ENCODE measurements at places on chromosomes 4 and X.

DNA sequence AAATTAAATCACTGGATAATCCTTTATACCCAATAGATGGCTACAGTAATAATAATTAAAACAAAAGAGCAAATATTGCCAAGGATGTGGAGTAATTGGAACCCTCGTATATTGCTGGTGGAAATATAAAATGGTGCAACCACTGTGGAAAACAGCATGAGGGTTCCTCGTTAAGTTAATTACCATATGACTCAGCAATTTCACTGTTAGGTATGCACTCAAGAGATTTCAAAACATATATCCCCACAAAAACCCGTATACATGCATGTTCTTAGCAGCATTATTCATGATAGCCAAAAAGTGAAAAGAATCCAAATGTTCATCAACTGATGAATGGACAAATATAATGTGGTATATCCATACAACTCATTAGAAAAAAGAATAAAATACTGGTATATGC is 103.3 kb downstream of the TEX13C start:
- DNase-seq = no peak

DNA sequence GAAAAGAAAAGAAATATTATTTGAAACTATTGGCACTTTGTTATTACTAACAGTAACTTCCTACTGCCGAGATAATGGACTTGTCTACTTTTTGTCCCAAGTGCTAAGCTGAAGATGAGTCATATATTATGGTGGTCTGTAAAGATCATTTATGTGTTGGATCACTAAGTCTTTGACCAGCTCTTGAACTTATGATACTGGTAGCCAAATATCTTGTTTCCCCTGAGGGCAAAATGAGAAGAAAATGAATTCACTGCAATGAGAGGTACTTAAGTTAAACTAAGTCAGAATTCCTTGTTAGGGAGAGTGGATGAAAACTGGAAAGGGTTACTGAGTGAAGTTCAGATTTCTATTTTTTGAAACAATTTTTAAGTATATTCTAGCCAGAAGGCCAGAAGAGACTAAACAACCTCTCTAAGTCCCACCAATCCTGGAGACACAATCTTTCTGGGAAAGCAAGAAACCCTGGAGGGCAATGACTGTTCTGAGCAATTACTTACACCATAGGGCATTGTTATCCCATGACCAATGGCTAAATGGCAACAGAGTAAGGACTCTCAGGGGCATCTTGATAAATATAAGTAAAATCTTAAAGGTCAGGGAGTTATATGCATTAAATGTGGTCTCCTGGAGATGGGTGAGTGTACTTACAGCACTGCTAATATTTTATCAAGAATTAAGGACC is 287.7 kb downstream of the STIM2 start:
- no peak for DNase-seq

DNA sequence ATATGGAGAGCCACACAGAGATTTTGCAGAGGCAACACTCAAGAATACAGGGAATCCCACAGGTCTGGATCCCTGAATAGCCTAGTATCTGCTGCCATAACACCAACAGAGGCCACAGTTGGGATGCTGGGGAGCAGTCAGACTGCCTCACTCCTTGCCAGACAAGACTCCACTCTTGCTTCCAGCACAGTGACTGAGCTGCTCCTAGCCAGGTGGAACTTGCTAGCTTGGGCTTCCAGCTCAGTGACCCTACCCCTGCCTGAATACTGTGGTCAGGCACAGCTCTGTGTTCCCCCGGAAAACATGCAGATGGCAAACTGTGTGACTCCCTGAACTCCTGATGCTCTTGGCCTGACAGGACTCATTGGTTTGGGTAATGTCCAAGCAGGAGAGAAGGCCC is 251.8 kb downstream of the KCTD8 start:
- no peak for DNase-seq

DNA sequence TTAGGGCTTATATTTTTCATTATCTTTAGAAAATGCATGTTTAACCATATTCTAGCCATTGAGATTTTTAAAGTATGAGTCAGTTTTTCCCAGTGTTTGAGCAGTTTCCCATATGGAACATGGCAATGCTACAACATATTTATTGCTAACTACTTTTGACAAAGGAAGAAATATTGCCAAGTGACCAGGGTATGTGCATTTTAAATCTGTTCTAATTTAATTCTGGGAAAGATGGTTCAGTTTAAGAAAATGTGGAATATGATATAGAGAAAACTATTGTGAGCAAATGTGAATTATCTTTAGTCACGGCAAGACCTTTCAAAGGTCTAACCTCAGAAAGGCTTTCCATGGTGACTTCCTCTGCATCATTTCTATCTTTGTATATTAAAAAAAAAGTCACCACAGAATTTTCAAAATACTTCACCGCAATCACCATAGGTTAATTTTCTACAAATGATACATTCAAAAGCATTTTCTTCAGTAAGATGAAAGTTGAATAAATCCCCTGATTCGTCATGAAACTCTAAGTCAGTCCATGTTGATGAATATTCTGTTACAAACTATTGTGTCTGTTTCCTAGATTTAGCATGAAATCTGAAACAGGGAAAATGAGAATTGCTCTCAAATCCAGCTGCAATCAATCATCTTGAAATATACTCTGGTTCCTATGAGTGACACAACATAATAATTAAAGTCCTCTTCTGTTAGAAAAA is 2349.0 kb upstream of the TENM3 start:
- DNase-seq = no peak

DNA sequence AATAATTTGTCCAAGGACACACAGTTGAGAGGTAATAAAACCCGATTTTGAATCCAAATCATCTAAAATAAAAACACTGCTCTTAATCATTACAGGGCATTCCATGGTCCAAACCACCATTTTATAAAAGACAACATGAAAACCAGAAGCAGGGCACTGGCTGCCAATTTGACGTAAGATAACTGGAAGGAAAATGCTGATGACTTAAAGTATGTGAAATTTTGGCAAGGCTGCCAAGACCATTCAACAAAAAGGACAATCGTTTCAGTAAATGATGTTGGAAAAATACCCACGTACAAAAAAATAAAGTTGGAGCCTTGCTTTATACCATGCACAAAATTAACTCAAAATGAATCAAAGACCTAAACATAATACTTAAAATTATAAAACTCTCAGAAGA is 344.4 kb downstream of the RAPGEF2 start:
- DNase-seq = no peak

DNA sequence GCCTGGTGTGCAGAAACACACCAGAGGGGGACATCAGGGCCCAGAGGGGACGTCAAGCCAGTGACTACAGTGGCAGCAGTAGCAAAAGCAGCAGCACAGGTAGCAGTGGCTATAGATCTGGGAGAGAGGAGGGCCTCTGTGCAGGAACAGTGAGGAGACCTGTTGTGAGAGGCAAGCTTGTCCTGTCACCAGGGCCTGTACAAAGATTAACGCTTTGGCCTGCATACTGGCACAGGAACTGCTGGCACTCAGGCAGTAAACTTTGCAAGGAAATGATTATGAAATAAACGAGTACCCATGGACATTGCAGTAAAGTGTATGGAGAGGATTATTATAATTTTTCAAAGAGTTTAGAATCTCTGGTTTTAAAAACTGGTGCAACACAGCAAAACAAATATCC is 5.5 kb upstream of the PHF8 start:
- no peak for DNase-seq

GRCh38 chr4:113368056-113368455 is 318.6 kb downstream of the ANK2 start:
- DNase-seq = no peak

DNA sequence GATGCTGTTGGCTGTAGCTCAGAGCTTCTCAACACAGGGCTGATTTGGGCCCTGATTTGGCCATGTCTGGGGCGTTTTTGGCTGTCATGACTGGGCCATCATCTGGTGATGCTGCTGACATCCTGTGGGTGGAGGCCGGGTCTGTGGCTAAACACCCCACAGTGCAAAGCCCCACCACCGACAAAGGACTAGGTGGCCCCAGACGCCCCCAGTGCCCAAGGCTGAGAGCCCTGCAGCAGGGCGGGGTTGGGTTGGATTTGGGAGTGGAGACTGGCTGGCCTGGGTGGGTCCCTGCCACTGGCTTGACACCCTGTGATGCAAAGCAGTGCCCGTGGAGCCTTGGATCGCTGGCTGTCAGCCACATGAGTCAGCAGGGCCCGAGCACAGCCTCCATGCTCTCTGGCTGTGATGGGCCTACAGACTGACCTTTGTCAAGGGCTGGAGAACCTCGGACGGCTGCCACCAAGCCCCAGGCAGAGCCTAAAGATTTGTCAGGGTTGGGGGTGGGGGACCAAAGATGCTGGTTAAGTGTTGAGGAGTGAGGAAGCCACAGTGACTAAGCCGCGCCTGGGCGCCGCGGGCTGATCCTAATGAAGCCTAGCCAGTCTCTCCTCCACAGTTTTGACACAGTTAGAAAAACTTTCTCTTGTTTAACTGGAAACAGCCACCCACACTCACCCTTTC is 28.3 kb downstream of the CYTL1 start:
- no peak for DNase-seq

DNA sequence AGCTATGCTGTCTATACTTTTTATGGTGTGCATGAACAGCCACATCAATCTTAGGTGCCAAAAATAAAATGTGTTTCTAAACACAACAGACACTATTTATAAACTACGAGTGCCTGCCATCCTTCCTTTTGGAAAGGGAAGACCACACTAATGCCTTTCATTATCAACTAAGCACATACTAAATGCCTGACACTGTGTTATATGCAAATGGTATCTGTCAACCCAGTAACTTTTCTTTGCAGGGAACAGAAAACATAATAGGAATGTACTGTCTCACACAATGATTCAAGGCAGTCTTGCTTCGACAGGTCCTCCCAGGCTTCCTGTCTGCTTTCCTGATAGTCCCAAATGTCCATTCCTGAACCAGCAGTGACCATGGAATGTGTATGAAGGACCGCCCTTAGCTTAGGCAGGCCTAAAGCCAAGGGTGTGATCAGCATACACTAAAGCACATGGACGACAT is 43.8 kb downstream of the ADGRA3 start:
- no peak for DNase-seq

DNA sequence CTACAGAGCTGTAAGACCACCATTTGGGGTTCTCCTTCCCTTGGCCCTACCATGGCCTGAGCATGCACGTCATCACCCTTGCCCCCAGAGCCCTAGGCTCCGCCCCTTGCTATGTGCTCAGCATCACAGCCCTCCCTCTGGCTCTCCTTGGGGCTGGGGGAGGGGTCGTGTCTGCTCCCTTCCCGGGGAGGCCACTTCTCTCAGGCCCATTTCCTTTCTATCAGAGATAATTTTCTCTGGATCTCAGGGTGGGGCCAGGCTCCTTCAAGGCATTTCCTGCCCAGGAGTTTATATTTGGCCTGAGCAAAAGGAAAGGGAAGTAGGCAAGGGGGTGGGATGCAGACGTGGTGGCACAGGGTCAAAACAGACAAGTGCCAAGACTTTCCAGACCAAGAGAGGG is 55.9 kb downstream of the STARD8 start:
- DNase-seq = no peak

DNA sequence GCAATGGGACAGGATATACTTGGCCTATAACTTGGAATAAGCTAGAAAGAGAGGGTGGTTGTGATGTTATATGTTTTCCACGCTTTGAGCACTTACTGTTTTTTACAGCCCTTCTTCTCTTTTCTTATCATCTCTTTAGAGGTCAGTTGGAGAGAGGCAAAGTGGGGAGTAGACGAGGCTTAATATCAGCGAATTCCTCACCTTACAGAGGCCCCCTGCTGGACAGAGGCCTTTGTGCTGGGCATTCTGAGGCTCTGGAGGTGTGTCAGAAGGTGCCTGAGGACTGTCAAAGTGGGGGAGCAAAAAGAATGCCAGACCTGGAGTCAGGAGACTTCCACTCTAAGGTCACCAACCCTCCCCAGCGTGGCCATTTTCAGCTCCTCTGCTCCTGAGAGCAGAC is 42.5 kb downstream of the MAMLD1 start:
- no peak for DNase-seq

DNA sequence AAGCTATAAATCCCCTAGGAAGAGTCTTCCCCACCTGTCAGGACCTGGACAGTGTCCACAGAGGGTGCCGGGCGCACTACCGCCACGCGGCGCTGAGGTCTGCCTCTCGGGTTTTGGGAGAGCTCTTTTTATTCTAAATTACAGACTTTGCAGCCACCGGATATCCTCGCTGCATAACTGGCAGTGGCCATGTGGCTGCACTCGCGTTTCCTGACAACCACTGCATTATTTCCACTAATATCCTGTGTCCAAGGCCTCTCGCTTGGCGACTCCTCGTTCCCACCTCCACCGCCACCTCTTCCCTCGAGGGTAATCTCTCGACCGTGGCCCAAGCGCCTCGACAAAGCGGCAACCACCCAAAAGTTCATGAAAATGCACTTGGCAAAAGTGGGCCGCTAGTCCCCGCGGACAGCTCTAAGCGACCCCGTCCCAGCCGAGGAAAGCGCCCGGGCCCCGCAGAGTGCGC is 512 bp upstream of the TMEM131L start:
- DNase-seq = peak; percentile 42

DNA sequence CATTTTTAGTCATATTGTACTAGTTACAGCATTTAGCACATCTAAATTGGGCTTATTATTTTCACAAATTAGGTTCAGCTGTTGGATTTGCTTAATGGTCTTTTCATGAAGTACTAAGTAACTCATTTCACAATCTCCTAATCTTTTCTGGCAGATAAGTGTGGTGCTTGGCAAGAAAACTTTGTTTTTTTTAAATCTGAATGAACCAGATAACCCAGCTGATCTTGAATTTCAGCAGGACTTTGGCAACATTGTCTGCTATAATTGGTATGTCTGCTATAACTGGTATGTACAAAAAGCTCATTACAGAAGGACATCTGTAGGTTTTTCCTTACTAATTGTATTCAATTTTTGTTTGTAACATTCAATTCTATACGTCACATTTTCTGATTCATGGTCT is 22.7 kb downstream of the WDR19 start:
- no peak for DNase-seq

GRCh38 chr4:972651-973424 is 531 bp downstream of the DGKQ start:
- peak; percentile 66 for DNase-seq

DNA sequence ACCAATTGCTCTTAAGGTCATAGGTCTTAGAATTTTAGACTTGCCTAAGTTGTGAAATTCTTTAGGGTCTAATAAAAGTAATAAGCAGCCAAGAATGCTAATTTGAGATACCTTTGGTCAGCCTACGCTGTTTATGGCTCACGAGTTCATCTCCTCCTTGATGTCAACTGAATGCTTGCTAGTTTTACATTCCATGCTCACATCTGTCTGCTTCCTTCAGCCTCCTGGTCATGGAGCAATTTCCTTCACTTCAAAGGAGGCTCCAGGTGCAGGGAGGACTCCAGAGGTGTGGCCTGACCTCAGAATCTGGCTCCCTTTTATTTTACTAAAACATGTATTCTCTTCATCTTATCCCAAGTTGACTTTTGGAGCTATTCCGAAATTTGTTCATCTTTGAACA is 23.3 kb upstream of the LNX1 start:
- no peak for DNase-seq

GRCh38 chrX:33379839-33380238 is 168.5 kb upstream of the DMD start:
- no peak for DNase-seq

GRCh38 chr4:94491322-94491721 is 39.6 kb downstream of the PDLIM5 start:
- no peak for DNase-seq

DNA sequence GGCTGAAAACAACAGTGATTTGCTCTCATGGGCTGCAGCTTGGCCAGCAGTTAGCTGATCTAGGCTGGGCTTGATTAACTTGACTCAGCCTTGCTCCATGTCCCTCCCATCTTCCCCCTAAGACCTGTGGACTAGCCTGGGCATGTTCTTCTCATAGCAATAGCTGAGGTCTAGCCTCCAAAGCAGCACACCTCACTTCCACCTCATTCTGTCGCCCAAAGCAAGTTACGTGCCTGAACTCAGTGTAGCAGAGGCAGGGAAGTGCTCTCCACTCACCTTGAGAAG is 62.2 kb downstream of the EVC start:
- no peak for DNase-seq

- no peak for DNase-seq
Measured at GRCh38 chr4:186169945-186170802, 21.2 kb upstream of the CYP4V2 start.

Measured in CD4-positive, alpha-beta T cell treated with Interleukin-21 for 1 hour (primary cell).